Fibroblast of upper back skin (primary cell): ENCODE measurements at places on chromosomes 3 and 15.
A peak's percentile ranks its signal among the peaks of the same experiment; 100 is the strongest.

GRCh38 chr3:8972639-8973038, 9.4 kb upstream of the RAD18 start:
- DNase-seq: peak; percentile 49

- no peak for DNase-seq
Measured at GRCh38 chr3:151796105-151796680, 17.7 kb upstream of the AADAC start.

DNA sequence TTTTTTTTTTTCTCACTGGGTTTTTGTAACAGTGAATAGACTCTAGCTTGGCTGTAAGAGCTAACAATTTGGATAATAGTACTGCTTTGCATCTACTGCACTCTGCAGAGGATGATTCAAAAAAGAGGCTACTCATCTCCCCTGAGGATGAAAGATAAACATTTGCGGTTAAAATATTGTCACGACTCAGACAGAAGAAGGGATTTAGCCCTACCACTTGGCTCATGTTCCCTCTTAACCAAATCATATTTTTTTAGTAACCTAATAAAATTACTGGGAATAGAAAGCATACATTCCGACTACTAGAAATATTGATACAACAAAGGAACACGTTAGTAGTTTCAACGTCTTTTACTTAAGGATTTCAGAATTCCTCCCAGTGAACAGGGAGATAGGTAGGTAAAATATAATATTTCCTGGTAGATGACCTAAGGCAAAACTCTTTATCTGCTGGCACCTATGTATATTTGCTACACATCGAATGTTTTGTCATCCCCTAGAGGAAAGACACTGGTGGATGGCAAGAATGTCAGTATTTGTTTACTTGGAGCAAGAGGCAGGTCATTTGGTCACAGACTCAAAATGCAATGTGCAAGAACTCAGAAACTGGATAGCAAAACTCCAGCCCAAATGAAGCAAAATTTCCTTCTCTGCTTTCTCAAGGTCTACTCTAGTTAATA, 110.8 kb downstream of the GREM1 start:
- DNase-seq: peak; percentile 97

GRCh38 chr3:191502583-191502982, 41.6 kb downstream of the PYDC2 start:
- DNase-seq: peak; percentile 9

GRCh38 chr3:125219261-125219701, 6.7 kb upstream of the SLC12A8 start:
- DNase-seq: no peak

GRCh38 chr3:5013021-5013906, 34.0 kb downstream of the BHLHE40 start:
- DNase-seq: no peak

- DNase-seq: peak; percentile 74
Measured at GRCh38 chr15:92082006-92082843, 228.7 kb downstream of the SLCO3A1 start.

- DNase-seq: peak; percentile 36
Measured at GRCh38 chr3:65659396-65659795, 379.3 kb downstream of the MAGI1 start.

DNA sequence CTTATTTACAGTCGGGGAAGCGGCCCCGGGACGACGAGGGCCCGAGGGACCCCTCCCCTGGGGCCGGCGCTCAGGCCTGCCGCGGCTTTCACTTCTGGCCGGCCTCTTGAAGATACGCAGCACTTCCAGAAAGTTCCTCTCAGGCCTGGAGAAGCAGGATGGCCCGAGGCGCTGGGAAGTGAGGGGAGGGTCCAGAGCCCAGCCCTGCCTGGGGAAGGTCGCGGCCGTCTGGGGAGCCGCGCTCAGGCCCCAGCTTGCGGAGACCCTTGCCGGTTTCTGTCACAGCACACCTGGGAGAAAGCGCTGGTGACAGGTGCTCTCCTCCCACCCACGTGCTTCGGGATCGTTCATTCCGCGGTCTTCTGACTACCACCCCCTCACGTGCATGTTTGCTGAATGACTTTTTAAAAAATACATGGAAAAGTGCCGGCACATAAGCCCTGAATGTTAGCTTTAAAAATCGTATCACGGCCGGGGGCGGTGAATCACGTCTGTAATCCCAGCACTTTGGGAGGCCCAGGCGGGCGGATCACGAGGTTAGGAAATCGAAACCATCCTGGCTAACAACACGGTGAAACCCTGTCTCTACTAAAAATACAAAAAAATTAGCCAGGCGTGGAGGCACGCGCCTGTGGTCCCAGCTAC, 727 bp upstream of the TM2D3 start:
- peak; percentile 25 for DNase-seq

- DNase-seq: peak; percentile 63
Measured at GRCh38 chr3:60055765-60056164, 1005.9 kb upstream of the CFAP20DC start.

DNA sequence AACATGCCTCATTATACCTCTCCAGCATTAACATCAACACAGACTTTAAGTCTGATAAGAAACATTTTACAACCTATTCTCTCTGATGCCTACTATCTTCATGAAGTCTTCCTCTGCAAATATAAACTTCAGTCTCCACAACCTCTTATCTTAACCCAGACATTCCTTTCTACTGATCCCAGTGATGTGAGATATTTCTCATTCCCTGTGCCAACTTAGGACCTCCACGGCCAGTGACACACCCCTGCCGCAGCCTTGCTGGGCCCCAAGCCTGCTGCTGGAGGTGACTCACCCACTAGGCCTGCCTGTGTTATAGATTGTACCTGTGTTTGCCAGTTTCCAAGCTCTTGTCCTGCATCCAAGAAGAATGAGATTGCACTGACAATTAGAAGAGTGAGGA, 734.5 kb upstream of the CADM2 start:
- DNase-seq: no peak
